NCI-H1930 (cell line): ENCODE measurements at places on chromosomes 11 and 22.

DNA sequence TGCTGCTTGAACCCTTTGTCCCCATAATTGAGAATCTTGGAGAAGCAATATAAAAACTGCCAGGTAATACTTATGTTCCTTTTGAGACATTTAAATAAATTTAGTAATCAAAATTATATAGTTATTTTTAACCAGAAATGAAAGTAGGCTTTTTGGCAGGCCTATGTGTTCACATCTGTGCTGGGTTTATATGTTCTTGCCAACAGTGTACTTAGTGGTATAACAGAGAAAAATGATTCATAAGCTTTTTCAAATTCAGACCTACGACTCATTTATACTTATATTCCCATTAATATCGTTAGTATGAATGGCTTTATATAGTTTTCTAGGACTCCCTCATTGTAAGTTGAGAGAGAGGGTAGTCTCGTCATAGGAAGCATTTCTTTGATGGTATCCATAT, 79.0 kb downstream of the DDX10 start:
- DNase-seq, result no peak

- no peak for DNase-seq
Observed at GRCh38 chr11:12430351-12430750, 53.0 kb downstream of the PARVA start.

- DNase-seq, result no peak
Observed at GRCh38 chr11:63961608-63962412, 12.6 kb upstream of the COX8A start.

GRCh38 chr11:108790501-108791299, 125.8 kb downstream of the DDX10 start:
- DNase-seq, result no peak

DNA sequence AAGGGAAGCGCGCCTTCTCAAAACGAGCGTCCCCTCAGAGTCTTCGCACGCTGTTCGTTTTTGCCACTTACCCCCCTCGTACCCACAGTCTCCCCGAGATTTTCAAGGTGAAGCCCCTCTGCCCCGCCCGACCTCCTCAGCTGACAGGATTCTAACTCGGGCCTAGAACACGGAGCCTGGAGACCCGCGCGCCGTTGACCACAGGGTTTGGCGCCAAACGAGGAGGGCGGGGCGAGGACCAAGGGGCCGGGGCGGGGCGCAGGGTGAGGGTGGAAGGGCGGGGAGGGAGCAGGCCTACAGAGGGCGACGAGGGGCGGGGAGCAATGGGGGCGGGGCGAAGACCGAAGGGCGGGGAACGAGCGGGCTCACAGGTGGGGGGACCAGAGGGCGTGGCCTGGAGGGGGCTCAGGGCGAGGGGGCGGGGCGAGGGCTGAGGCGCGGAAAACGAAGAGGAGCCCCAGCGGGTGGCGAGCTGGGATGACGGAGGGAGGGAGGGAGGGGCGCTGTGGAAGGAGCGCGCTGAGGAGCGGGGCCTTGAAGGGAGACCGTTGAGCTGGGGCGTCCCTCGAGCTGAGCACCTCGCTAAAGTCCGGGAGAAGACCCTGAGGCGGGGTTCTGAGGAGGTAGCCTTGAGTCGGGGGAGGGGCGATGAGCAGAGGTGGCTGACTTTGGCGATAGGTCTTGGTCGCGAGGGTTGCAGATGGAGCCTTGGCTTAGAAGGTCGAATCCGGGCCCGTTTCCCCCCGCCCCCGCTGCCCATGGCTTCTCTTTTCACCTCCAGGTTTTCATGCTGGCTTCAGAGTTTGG, at the start of gene DMC1:
Gene DMC1, minus strand, starts transcription at position 212 of the 807 bp plus-strand sequence. CDS start 1,927 bp downstream, outside the sequence.
- DNase-seq, result peak; percentile 87

DNA sequence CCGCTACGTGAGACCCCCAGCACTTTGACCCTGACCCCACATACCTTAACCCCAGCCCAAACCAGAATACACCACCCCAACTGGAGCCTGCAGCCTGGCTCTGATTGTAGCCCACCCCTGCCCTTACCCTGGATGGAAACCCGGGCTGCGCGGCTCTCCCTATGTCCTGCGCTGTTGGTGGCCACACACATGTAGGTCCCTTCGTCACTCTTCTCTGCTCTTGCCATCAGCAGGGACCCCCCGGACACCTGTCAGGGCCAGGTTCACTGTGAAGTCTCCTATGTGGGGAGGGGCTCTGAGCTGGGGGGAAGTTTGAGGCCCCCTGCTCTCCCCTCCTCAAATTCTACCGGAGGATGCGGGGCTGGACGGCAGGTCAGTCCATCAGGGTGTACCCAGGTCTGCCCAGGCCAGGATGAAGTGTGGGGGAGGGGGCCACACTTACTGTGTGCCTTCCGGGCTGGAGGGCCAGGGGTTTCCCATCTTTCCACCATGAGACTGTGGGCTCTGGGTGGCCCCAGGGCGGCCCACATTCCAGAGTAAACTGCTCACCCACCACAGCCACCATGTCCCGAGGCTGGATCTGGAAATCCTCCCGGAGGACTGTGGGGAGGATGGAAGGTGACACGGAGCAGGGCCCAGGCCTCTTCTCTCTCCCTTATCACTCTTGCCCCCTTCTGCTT, 1.5 kb downstream of the ROBO4 start:
- no peak for DNase-seq

DNA sequence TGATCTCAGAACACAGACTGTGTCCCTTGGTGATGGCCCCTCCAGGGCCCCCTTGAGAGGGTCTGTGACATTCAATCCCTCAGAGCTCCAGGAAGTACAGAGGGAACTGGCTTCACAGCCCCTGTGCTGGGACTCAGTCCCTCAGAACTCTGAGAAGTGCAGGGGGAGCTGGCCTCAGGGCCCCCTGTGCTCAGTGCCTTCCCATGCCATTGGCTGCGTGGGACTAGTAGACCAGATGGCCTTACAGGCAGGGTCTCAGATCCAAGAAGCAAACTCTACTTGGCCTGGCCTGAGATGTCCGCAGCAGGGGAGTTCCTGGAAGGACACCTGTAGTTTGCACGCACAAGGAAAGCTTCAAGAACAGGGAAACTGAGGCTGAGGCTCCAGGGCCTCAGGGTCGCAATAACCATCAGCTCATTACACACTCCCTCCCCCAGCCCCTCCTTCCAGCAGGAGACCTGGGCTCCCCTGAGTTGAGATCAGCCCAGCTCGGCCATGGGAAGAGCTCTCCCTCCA, 138.4 kb downstream of the BRD1 start:
- DNase-seq, result no peak

DNA sequence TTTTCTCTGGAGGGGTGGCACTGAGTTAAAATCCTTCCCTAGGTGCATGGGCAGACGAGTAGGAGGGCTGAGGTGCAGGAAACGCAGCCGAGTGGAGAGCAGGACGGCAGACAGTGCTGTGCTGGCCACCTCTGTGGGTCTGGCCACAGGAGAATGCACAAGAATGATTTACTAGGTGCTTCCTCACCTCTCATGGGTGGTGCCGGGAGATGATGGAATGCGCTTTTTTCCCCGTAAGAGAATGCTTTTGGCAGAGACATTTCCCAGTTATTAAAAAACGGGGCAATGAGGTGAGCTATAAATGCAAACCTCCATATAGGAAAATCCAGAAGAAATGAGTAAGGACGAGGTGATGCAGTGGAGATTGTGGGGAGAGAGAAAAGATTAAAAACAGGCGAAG, 86.1 kb downstream of the ADAMTS15 start:
- DNase-seq, result no peak

GRCh38 chr22:27628891-27629631, 172.5 kb downstream of the MN1 start:
- DNase-seq, result no peak

DNA sequence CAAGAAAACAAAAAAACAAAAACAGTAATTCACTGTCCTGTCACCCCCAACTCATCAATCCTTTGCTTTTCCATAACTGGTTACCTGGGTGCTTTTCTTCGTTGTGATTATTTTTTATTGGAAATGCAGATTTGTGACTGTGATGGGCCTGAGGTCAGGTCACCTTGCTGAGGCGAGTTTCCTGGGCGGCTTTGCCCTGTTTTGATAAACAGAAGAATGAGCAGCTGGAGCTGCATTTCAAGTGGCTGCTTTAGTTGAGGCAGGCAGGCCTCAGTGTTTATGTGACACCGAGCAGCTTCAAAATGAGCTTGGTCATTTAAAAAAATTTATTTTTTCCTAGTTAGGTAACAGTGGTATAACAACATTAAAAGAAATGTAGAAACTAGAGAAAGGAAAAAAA, 22.2 kb downstream of the PTPRJ start:
- DNase-seq, result no peak

DNA sequence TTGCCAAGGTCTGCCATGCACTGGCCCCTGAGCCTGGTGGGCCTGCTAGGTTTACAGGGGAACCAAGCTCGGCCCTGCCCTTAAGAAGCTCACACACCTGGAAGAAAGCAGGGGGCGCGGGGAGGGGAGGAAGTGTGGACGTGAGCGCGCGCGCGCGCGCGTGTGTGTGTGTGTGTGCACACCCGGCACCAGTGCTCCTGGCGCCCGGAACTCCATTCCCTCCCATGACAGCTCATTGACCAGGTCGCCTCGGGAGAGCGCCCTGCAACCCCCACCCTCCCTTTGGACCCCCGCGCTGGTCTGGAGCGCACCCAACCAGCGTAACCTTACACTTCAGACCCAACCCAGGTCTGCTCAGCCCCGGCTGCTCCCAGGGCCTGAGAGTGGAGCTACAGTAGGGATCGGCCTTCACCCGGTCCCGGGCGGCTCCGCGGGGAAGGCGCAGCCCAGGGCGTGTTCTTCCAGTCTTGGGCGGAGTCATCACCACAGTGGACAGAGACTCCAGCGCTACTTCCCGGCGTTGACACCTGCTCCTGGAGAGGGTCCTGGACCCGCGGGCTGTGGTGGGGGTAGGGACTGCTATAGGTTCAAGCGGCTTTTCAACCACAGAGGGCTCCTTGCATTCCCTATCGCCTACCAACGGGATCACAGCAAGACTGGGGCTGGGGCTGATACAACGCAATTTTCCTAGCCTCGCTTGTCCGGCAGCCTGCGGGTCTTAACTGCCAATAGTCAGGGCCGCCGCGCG, 1.5 kb downstream of the GALNT18 start:
- DNase-seq, result no peak
